Stimulated activated CD8-positive, alpha-beta memory T cell treated with anti-CD3 and anti-CD28 coated beads, Interleukin-2, amount 100 ng/mL, for 48 hours (primary cell): ENCODE measurements at places on chromosomes 5 and 9.

DNA sequence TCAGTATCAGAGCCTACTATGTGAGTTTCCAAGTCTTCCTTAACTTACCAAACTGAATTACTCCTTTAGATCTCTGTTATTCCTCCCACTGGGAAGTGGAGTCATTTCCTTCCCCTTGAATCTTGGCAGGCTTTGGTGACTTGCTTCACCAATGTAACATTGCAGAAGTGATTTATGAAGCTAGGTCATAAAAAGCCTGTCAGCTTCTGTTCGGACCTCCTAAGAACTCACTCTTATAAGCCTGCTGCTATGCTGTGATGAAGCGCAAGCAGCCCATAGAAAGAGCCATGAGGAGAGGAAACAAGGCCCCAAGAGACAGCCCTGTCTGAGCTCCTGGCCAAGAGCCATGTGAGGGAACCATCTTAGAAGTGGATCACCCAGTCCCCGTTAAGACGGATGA lies 14.2 kb upstream of the FOXB2 start:
- no peak for DNase-seq

- no peak for DNase-seq
Measured at GRCh38 chr5:115192098-115192497, 22.4 kb upstream of the TRIM36 start.

DNA sequence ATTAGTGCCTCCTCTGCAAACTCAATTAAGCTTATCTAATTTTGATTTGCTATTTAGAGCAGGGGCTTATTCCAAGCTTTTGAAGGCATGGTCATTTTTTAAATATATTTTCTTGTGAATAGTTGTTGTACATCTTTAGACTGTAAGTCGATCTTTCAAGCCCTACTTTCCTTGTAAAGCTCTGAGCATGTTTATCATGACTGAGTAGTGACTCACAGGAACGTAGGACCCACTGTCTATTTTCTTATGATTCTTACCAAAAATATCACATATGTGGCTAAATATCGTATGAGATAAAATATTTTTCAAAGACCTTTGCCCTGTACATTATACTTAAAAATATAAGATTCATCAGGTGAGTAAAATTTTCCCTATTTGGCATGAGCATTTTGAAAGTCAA lies 440.4 kb upstream of the GRIN3A start:
- no peak for DNase-seq

GRCh38 chr5:109394806-109395205 lies 15.0 kb downstream of the PJA2 start:
- DNase-seq, result no peak

DNA sequence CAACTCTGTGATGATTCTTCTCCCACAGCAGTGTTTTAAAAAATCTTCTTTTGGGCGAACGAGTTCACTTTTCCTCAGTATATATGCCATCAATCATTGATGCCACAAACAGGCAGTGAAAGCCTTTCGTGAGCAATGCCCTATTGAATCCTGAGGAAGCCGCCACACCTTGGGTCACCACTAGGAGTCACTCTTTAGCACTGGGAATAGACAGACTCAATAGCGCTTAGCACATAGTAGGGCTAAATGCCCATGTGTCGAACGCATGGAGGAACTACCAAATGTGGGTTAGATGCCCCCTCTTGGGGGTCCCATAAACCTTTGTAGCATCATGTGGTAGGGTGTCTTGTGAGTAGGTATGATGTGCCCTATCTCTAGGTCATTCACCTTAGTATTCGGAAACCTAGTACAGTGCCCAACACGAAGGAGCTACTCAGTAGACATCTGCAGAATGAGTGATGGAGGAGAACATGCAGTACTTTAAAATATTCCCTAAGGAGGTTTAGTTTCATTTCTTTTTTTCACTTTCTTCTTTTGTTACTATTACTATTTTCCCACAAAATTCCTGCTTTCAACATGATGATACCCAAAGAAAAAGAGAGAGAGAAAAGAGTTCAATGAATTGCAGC lies 603.7 kb downstream of the BNC2 start:
- peak; percentile 2 for DNase-seq

DNA sequence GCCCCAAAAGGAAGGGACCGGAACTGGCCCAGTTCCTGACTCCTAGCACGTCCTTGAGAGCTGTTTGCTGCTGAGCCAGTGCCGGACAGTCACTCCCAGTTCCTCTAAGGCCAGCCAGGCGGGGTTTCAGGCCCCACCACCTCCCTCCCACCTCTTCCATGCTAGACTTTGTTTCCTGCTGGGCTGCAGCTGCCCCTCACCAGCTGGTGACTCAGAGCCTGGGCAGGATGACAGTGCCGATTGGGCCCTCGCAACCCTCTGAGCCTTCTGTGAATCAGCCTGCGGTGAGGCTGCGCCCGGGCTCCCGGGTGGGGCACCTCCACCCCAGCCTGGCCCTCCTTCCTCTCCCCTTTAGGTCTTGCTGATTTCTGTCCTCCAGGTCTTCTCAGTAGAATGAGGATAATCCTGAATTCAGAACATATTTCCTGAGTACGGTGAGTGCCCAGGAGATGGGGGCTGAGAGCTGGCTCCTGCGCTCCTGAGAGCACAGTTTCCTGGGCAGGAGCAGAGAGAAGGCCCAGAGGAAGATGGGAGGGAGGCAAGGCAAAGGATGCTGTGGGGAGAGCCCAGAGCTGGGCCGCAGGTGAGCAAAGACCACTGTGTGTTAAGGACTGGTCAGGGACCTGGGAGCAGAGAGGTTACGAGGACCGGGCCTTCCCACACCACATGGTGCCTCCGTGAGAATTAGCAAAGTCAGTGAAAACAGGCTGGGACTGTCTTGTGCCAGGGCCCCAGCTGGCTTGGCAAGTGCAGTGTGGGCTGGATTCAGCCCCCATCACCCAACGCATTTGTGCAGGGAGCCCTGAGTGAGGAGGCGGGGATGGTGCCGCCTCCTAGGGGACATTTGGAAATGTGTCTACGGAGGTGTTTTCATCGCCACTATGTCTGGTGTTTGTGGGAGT lies 32.9 kb upstream of the STXBP1 start:
- DNase-seq, result peak; percentile 73

DNA sequence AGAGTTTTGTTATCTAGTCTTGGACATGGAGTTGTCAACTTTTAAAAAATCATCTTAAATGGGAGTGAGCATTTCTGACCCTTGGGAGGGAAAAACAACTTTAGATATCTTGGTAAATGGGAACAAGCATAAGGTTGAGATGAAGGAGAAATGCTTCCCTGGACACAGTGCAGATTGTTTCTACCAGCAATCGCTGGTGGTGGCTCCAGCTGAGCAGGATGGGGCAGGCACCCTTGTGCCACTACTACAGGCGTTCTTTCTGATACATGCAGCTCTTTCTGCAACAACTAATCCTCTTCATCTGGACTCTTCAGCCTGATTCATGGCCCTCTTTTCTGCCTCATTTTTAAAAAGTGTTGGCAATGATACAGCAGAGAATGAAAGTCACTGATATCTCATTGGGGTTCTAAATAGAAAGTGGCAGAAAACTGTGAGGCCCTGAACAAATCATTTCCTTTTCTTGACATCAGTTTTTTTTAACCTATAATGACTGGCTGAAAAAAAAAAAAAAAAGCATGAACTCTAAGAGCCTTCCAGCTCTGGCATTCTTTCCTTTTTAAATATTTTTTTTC lies 409.4 kb upstream of the PTGER4 start:
- no peak for DNase-seq

GRCh38 chr5:126896170-126896702 lies 119.3 kb downstream of the LMNB1 start:
- no peak for DNase-seq

GRCh38 chr5:58932057-58932612 lies 349.3 kb downstream of the RAB3C start:
- no peak for DNase-seq

DNA sequence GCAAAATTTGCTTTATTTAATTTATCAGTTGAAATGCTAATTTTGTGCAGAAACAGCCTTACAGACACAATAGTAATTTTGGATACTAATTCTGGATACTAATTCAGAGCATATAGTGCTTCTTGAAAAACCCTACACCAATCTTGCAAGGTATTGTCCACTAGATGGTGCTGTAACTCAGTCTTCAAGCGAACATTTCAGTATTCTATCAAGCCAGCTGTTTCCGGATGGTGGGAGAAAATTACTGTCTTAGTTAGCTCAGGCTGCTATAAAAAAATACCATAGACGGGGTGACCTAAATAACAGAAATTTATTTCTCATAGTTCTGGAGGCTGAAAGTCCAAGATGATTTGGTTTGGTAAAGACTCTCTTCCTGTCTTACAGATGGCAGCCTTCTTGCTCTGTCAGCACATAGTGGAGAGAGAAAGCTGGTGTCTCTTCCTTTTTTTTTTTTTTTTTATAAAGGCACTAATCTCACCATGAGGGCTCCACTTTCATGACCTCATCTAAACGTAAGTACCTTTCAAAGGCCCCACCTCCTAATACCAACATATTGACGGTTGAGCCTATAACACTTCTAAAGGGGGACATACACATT lies 1306.5 kb upstream of the CDH9 start:
- DNase-seq, result no peak

DNA sequence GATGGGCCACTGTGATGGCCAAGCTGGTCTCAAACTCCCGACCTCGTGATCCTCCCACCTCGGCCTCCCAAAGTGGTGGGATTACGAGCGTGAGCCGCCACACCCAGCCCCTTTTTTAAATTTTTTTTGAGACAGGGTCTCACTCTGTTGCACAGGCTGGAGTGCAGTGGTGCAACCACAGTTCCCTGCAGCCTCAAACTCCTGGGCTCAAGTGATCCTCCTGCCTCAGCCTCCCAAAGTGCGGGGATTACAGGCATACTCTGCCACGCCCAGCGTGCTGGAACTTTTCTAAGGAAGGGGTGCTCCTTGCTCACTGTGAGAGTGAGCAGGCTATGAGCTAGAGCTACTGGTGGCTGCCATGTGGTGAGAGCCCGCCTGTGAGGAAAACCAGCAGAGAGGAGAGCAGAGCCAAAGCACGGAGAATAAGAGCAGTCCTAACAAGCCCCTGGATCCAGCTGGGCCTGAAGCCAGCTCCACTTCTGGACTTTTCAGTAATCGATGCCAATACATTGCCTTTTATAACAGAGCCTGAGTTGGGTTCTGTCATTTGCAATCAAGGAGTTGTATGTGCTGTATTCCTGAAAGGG lies 75.5 kb upstream of the UNC5A start:
- no peak for DNase-seq

GRCh38 chr5:151718153-151718552 lies 31.4 kb upstream of the SPARC start:
- no peak for DNase-seq

GRCh38 chr5:64207978-64208377 lies 42.3 kb downstream of the RNF180 start:
- DNase-seq, result no peak
